ENCODE measurements at places on chromosomes 3 and 15. TPM values are rescaled to one million over a fixed set of nuclear protein-coding genes. Genes with fewer than 3 reads are reported as not detected.

Gene TMC3
- not detected for total RNA-seq

Gene CDCP1
- total RNA-seq: 66.9 TPM

DNA sequence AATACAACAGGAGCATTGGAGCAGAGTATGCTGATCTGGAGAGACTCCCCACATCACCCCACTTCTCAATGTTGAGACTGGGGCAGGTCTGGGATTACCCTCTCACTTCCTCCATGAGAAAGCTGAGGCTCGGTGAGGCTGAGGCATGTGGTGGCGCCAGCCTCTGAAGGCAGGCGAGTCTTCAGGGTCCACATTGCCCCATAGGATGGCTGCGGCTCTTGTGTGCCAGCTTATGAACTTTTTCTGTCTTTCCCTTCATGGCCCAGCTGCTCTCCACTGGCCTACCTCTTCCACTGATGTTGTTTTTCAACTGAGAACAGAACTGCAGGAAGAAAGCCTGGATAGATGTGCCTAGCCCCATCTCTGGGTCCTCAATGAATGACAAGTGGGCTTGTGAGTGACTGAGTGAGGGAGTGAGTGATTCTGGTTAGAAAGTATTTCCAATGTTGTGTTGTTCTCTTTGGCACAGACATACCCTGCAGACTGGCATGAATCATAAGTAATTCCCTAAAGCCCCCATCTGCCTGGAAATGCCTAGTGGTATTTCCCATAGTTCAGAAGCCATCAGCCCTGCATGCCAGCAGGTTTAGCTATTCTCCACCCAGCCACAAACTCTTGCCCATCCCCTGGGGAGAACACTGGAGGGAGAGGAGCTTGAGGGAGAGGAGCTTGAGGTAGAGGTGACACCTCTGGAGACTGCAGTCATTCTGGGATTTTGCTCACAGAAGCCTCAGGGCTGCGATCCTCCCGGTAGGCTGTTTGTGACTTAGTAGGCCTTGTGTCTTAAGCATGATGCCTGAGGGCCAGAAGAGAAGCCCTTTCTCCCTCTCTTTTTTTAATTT is 56.9 kb downstream of the AMOTL2 start:
- no peak for DNase-seq

- DNase-seq: no peak
These were observed 1101.0 kb downstream of the ROBO2 start for GRCh38 chr3:78140866-78141265.

DNA sequence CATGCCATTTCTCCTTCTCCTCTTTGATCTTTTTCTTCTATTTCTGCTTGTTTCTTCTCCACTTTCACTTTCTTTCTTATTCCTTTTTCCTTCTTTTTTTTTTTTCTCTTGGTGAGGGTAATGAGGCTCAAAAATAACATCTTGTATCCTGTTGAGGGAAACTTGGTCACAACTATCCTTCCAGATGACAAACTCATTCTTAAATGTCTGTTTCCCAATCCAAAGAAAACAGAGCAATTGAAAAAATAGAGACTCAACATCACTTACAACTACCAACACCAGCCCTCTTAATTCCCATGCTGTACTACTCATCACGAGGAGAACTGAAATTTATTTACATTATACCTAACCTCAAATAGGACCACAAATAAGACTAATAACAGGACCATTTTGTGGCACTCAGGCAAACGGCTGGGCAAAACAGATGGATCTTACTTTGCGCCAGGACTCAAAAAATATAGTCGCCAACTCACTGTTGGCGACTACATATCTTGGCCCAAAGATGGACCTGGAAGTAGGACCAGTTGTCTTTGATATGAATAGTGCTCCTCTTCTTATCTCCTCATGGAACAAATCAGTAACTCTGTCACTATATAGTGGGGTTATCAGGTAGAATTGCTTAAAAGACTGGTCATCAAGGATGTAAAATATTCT is 343.9 kb downstream of the ZBTB20 start:
- no peak for DNase-seq

- no peak for DNase-seq
These were observed 21.5 kb downstream of the FAM174B start for GRCh38 chr15:92634060-92634459.

DNA sequence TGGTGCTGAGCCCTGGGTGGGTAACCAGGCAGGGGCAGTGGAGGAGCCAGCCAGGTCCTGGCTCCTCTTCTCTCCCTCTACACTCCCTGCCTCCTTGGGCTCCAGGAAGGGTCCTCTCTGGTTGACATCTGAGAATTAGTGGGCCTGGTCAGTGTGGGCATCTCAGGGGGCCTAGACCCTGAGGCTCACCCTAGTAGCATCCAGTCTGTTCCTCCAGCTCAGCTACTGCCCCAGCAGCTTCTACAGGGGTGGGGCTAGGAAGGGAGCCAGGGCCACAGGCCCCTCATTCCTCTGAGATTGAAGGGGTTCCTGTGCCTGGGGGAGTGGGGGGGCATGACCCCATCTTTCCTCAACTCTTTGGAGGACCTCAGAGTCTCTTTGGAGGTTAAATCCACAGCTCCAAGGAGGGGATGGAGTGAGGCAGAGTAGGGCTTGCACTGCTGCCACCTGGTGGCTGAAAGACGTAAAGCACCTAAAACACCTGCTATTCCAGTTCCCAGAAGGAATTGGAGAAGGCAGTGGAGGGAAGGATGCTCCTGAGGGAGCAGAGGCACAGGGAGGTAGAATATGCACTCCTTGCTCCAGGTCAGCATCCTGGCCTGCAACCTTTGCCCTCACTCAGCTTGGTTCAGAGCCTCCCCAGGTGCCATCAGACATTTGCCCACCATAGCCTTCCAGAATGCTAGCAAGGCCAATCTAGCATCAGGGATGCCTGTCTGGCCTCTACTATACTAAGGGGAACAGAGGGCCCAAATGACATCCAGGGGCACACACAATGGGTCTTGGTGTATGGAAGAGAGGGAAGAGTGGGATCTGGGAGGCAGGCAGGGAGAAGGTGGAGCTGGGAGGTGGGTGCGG is 25.1 kb downstream of the C3orf18 start:
- DNase-seq: peak; percentile 73
